NCI-H1436 (cell line): ENCODE measurements at places on chromosomes 5 and 9.

DNA sequence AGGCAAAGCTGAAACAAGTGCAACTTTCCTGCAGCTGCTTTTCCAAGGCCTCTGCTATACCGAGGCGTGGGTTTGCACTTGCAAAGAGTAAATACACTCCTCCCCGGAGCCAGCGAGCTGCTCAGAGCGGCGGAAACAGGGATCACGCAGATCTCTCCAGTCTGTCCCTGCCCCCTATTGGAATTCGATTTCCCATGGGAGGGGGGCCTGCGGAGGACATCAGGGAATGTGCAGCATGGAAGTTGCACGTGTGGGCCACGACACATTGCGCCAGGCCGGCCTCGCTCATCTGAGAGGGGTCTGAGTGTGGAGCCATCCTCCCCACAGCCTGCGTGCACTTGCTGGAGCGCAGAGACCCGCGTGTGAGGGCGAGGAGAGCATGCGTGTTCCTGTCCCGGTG, 104.3 kb upstream of the PHYKPL start:
- DNase-seq = no peak

- no peak for DNase-seq
Measured at GRCh38 chr5:157993201-157993600, 134.3 kb upstream of the CLINT1 start.

GRCh38 chr5:98428806-98429205, 344.7 kb upstream of the RGMB start:
- DNase-seq = no peak

DNA sequence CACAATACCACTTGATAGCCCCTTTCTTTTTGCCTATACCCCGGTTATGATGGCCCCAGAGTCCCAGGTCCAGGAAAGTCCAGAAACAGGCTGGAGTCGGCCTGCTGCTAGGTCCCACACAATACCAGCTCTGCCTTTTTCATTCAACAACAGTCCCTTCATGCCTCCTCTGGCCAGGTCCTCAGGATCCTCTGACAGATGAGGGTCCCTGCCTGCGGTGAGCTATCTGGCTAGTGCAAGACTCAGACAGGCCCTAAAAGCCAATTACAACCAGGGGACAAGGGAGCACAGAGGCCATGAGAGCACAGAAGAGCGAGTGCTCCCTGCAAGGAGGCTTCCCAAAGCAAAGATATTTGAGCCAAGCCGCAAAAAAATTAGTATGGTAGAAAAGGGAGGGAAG, 84.8 kb upstream of the ZBTB43 start:
- no peak for DNase-seq

GRCh38 chr5:150710165-150710564, 9.3 kb upstream of the RBM22 start:
- no peak for DNase-seq

- DNase-seq = no peak
Measured at GRCh38 chr5:110086658-110087388, 397.1 kb downstream of the MAN2A1 start.

DNA sequence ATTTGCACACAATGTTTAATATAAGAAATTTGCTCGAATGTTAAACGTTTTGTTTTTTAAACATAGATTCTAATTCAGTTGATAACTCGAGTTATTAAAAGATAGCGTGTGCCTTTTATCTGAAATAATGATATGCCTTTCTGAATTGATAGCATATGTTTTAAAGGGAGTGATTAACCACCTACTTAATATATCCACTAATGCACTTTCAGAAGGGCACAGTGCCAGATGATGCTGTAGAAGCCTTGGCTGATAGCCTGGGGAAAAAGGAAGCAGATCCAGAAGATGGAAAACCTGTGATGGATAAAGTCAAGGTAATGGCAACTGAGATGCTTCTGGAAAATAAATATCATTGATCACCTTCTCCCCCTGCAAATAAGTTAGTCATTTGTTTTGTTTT, 53.9 kb downstream of the ERAP1 start:
- DNase-seq = no peak

DNA sequence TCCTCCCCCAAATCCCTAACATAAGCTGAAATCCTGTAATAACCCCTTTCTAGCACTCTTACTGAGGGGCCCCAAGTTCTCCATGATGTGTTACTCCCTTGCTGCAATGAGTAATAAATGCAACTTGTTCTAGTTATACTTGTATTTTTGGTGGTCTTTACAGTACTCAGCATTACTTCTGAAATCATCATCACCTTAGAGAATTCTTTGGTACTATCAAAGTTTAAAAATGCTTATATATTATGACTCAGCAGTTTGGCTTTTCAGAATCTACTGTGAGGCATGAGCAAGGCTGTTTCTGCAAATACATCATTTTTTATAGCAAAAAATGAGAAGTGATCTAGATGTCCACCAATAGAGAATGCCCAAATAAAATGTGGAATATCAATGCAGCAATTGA, 20.7 kb upstream of the ROPN1L start:
- no peak for DNase-seq

GRCh38 chr9:75699017-75699416, 191.5 kb upstream of the PCSK5 start:
- no peak for DNase-seq
